Activated CD8-positive, alpha-beta memory T cell treated with anti-CD3 and anti-CD28 coated beads for 48 hours (primary cell): ENCODE measurements at places on chromosomes 1 and 21.

GRCh38 chr1:234613128-234613875 lies 3.3 kb upstream of the IRF2BP2 start:
- DNase-seq: no peak

- no peak for DNase-seq
These were observed 62.7 kb upstream of the LPGAT1 start for GRCh38 chr1:211893260-211893659.

DNA sequence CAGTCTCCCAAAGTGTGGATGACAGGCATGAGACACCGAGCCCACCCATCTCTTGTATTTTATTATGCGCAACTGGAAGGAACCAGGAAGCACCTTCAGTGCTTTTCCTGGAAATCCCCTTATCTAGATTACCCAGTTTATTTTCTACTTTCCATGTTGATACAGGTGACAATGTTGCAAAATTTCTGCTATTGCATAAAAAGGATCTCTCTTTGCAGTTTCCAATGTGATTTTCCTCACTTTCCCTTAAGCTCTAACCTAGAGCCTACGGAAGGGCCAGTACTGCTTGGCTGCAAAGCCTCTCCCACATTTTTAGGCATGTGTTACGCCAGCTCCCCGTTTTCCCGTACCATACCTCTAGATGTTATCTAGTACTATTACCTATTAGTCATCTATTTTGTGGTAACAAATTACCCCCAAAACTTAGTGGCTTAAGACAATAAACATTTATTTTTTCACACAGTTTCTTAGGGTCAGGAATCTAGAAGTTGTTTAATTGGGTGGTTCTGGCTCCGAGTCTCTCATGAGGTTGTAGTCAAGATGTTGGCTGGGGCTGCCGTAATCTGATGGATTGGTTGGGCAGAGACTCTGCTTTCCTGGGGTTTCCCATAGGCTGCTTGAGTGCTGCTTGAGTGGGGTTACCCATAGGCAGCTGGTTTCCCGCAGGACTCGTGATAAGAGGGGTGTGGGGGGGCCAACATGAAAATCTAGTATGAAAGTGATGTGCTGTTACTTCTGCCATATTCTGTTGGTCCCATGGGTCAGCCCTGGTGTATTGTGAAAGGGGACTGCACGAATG lies 131.5 kb upstream of the HNRNPU start:
- DNase-seq: no peak

- DNase-seq: no peak
These were observed 4.8 kb upstream of the DNAJC28 start for GRCh38 chr21:33496345-33496744.

DNA sequence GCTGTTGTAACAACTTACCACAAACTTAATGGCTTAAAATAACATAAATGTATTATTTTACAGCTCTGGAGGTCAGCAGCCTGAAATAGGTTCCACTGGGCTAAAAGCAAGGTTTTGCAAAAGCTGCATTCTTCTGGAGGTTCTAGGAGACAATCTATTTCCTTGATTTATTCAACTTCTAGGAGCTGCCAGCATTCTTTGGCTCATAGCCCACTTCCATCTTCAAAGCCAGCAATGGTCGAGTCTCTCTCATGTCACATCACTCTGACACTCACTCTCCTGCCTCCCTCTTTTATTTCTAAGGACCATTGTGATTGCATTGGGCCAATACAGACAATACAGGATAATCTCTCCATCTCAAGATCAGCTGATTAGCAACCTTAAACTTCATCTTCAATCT lies 15.1 kb upstream of the FOXJ3 start:
- no peak for DNase-seq

DNA sequence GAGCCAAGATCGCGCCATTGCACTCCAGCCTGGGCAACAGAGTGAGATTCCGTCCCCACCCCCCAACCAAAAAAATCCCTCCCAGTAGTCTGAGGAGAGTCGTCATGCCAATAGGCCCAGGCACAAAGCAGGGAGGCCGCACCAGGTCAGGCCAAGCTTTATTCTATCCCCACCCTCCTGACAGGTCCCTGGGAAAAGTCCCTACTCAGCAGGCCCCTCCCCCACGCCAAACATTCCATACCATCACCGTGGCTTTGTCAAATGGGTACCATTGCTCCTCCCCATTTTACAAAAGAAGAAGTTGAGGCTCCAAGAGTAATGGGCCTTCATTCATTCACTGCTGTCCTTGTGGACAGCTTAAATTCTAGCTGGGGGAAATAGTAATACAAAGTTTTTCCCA lies 5.3 kb downstream of the GPR3 start:
- no peak for DNase-seq

DNA sequence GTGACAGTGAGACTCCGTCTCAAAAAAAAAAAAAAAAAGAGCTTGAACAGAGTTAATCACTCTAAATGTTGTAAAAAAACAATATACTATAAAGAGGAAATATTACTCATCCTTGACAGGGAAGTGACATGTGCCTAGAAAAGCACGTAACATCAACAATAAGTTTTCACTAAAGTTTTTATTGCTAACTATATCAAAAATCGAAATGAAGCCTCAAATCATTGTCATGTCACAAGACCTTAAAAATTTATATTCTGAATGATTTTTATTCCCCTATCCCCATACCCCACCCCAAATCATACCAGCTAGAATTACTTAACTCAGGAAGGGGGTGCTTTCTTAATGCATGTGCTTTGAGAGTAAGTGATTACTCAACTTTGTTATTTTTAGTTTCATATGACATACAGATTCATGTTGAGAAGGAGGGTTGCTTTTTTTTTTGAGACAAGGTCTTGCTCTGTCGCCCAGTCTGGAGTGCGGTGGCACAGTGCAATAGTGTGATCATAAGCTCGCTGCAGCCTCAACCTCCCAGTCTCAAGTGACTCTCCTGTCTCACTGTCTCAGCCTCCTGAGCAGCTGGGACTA lies 53.6 kb upstream of the MUTYH start:
- DNase-seq: no peak

GRCh38 chr1:206583707-206584648 lies 28.3 kb downstream of the EIF2D start:
- DNase-seq: peak; percentile 56

DNA sequence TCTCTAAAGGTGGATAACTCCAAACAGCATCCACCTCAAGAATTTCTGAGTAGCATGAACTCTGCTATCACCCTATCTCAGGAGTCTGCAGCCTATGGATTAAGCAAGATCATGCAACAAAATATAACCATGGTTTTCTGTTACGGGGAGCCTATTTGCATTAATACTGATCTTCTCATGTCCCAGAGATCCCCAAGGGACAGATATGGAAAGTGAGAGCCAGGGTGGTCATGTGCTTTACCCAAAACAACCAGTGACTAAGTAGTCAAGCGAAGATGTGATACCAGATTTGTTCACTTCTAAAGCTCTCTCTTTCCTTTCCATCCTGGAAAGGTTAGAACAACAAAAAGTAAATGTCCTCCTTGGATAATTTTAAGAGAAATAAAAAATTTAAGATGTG lies 125.1 kb downstream of the PRRX1 start:
- no peak for DNase-seq

DNA sequence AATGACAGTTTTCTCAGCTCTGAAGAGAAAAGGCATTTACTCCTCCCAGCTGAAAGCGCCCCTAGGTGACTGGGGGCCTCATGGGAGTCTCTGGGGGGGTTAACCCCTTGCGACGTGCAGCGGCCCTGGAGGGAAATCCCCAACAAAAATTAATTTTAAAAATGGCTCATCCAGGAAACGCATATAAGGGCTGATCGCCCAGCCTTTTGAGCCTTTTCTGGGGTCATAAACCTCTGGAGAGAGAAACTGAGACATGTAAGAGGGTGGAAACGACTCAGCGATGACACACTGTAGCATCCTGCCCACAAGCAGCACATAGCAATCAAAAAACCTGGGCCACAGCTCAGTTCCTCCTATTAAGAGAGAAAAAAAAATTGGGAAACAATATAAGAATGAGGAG lies 20.4 kb upstream of the HPDL start:
- no peak for DNase-seq

DNA sequence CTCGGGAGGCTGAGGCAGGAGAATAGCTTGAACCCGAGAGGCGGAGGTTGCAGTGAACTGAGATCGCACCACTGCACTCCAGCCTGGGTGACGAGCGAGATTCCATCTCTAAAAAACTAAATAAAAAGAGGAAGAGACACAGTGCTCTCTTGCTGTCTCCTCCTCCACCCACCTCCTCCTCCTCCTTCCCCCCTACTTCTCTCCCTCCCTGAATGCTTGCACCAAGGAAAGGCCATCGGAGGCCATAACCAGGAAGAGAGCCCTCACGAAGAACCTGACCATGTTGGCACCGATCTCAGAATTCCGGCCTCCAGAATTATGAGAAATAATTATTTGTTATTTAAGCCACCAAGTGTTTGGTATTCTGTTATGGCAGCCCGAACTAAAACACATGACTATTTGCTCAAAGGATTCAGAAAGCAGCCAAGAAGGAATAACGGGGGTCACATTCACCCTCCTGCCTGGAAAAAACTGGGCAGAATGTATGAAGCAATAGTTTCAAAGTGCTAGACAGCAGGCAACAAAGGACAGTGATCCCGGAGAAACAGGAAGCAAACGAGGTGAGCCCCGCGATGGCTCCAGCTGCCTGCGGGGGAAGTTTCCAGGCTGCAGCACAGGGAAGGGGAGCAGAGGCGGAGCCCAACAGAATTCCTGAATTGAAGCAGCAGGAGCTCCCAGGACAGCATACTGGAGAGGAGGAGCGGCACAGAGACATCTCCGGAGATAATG lies 35.8 kb downstream of the LDLRAD1 start:
- no peak for DNase-seq

DNA sequence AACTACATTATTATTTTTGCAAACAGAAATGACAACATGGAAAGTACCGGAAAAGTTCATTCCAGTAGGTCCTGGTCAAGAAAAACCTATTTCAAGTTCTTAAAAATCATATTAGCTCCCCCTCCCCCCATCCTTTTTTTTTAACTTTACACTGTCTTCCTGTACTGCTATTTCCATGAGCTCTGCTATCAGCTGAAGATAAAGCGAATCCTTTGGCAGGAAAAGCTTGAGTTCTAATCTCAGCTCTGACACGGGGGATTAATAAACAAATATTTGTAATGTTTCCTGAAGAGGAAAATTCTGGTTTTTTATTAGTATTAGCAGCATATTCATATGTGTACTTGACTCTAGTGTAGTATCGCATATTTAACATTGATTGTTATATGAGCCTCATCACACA lies 190.7 kb upstream of the ESRRG start:
- no peak for DNase-seq

DNA sequence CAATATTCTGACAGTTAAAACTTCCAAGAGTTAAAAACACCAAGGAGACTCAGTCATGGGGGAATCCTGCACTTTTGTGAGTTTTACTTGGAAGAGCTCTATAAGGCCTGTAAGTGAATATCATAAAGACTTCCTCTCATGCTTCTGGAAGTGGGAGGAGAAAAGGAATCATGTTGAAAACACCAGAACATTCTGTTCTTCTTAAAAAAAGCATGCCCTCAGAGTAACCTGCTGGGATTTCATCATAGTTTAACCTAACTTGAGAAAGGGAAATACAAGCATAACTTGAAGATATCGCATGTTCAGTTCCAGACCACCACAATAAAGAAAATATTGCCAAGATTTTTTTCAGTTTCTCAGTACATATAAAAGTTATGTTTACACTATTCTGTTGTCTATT lies 51.9 kb downstream of the COL11A1 start:
- DNase-seq: no peak

GRCh38 chr1:230400007-230400344 lies 26.2 kb downstream of the PGBD5 start:
- no peak for DNase-seq

- no peak for DNase-seq
These were observed 77.7 kb downstream of the MRPL37 start for GRCh38 chr1:54277451-54278341.

DNA sequence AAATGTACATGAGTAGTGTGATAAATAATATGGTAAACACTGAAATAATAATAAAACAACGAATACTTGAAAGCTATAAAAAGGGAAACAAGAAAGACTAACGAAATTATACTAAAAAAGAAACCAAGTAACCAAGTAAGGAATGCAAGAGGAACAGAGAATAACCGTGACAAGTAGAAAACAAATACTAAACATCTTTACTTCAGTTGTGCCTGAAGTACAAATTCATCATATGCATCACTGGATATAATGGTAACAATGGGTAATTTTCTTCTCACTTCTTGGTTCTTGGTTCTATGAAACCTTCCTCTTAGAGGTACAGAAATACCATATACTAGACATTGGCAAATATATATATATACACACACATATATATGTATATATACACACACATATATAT lies 1093.6 kb upstream of the B3GALT2 start:
- DNase-seq: no peak

DNA sequence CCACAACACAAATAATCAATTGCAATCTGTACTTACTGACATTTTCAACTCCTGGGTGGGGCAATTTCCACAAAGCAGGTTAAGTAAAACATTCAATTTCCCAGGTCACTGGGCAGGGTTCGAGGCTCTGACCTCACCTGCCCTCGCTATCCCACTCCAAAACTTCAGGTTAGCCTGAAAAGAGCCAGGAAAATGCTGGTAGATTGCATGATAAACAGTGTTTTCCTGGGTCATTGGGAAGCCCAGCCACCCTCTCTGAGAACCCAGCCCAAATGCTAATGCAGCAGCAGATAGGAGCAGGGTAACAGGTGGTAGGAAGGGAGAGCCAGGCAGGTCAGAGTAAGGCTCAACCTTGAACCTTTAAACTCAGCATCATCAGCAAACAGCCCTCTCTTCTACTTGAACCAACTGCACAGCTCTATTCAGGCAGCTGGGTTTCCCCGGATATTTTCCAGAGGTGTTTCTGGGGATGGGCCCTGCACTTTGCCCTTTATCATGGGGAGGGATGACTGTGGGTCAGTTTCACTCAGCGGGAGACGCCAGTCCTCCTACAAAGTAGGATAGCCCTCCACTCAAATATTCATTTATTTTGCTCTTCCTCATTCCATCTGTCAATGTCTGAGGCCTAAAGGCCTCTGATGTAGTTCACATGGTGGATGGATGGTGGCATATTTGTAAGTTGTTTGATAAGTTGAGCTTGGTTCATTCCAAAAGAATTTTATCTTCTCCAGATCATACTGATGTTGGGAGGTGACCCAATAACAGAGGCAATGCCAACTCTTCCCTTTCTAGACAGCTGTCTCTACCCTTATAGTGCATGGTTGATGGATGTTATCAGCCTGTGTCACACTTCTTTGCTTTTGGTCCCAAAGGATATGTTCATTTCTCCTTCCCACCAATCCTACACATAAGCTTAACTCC lies 65.7 kb downstream of the DUSP10 start:
- DNase-seq: no peak

- no peak for DNase-seq
These were observed 64.1 kb downstream of the LRRC8D start for GRCh38 chr1:89884718-89885596.

- DNase-seq: no peak
These were observed 446.6 kb downstream of the SIPA1L2 start for GRCh38 chr1:232183266-232183800.

- no peak for DNase-seq
These were observed 95.9 kb downstream of the GREM2 start for GRCh38 chr1:240516069-240516468.

- DNase-seq: no peak
These were observed 36.9 kb upstream of the GPR37L1 start for GRCh38 chr1:202085682-202086373.
